ENCODE measurements at places on chromosomes 4 and X.

DNA sequence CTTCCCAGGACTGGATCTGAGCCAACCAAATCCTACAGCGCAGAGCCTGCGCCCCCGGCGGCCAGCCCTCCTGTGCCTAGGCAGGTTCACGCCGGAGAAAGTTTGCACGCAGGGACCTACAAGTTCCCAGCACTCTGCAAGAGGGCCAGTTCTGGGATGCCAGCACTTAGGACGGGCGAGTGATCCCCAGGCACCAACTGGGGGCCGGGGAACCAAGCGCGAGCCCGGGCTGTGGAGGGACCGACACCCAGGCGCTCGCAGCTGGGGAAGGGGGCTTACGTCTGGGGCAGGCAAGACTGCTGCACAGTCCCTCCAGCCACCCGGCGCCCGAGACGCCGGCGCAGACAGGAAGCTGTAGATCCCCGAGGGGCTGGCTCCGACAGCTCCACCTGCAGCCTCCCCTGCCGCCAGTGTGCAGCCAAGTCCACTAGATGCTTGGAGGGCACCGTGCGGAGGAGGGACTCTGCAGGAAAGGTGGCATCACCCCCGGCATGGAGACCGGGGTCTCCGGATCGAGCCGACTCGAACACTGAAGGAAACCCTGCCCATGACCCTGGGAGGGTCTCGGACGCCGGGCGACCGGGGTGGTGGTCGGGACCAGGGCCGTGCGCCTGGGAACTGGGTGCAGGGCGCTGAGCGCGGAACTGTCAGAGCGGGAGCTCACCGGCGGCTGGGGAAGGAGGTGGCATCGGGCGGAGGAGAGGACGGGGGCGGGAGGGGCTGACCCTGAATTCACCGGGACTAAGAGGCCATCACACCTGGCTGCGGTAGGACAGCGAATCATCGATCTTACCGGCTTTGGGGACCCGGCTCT lies 566 bp downstream of the CORIN start:
- DNase-seq: no peak

- no peak for DNase-seq
These were observed 69.9 kb downstream of the PALLD start for GRCh38 chr4:168566726-168567125.

- no peak for DNase-seq
These were observed 233.8 kb upstream of the LDB2 start for GRCh38 chr4:17132226-17132625.

DNA sequence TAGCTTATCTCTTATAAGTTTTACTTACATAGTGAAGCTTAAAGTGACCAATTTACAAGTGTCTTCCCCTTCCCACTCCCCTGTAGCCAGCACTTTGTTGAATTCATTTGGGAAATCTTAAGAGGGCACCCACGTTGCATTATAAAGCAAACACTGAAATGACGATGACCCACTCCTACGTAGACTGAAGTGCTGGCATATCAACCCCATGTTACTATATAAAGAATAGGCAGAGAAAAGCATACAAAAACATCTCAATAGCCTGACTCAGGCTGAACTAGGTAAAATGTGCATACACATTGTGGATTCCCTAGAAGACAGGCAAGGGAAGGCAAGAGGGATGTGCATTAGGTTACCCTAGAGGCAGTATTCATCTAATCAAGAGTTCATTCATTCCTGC lies 313.4 kb downstream of the TENM3 start:
- no peak for DNase-seq

- no peak for DNase-seq
These were observed at the start of gene DCAF12L2 for GRCh38 chrX:126165721-126166461. DCAF12L2 (minus strand) TSS chrX:126166289; CDS start chrX:126165924, 365 bp downstream.

GRCh38 chr4:184448821-184449220 lies 25.5 kb downstream of the IRF2 start:
- no peak for DNase-seq

- no peak for DNase-seq
These were observed 27.7 kb upstream of the PROM1 start for GRCh38 chr4:16111533-16111932.

GRCh38 chrX:148609515-148610327 lies 109.3 kb downstream of the AFF2 start:
- no peak for DNase-seq

- no peak for DNase-seq
These were observed 116.6 kb downstream of the SHOX start for GRCh38 chrX:747176-747575.

- no peak for DNase-seq
These were observed 116.4 kb upstream of the LSM6 start for GRCh38 chr4:146059151-146059550.

GRCh38 chr4:101010987-101011386 lies 336.3 kb downstream of the PPP3CA start:
- no peak for DNase-seq

- DNase-seq: no peak
These were observed 62.9 kb upstream of the UGT8 start for GRCh38 chr4:114535725-114536124.

GRCh38 chrX:97692575-97692974 lies 808.9 kb downstream of the RPA4 start:
- DNase-seq: no peak

DNA sequence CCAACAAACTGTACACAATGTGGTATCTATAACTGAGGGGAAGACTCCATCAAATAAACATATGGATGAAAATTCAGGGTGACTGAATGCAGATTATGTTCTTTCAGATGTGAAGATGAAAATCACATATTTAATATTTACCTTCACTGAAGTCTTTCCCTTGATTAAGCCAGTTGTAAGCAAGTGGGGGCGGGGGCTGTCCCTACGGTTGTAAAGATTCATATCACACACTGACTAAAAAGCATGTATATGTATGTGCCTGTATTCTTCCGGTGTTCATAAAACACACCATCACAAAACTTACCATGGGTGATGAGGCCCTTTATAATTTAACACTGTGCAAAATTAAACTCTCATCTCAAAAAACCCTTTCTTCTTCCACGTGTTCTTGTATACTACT lies 1.3 kb downstream of the TAB3 start:
- no peak for DNase-seq

- DNase-seq: no peak
These were observed 1.0 kb downstream of the CDS1 start for GRCh38 chr4:84583876-84584380.

DNA sequence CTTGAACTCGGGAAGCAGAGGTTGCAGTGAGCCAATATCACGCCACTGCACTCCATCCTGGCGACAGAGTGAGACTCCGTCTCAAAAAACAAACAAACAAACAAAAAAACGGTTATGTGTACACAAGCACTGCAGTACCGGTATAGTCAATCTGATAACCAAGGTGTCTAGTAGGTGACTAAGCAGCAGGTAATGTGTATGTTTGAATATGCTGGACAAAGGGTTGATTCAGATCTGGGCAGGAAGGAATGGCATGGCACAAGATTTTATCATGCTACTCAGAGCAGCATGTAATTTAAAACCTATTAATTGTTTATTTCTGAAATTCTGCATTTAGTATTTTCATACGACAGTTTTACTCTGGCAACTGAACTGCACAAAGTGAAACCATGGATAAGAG lies 41.7 kb downstream of the MAGEC1 start:
- no peak for DNase-seq

GRCh38 chr4:186144198-186144945 lies 39.9 kb downstream of the FAM149A start:
- DNase-seq: no peak

DNA sequence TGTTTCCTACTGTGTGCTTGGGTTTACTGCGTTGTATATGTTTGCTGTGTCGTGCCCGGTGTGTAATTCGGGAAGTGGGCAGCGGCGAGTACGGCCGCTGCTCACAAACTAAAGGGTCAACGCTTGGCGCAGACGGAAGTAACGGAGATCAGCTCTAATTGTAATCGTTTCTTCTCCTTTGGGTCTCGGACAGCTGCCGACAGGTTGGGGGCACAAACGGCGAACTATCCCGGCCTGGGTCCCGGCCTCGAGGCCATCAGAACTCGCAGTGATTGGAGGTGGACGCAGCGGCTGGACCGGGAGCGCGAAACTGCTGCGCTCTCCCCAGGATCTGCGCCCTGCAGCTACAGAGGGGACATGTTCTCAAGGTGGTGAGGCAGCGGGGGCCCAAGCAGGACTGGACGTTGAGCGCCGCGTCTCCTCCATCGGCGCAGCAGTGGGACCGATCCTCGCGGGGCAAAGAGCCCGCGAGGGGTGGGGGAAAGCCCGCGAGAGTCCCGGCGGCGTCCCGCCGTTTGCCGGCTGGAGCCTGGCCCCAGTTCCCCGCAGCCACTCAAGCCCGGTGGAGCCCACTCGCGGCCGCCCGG lies 516 bp upstream of the ZIC3 start:
- DNase-seq: no peak

Measured in omental fat pad (tissue), 4 donors.